GM12892 (cell line): ENCODE measurements at places on chromosomes 6 and 20.

DNA sequence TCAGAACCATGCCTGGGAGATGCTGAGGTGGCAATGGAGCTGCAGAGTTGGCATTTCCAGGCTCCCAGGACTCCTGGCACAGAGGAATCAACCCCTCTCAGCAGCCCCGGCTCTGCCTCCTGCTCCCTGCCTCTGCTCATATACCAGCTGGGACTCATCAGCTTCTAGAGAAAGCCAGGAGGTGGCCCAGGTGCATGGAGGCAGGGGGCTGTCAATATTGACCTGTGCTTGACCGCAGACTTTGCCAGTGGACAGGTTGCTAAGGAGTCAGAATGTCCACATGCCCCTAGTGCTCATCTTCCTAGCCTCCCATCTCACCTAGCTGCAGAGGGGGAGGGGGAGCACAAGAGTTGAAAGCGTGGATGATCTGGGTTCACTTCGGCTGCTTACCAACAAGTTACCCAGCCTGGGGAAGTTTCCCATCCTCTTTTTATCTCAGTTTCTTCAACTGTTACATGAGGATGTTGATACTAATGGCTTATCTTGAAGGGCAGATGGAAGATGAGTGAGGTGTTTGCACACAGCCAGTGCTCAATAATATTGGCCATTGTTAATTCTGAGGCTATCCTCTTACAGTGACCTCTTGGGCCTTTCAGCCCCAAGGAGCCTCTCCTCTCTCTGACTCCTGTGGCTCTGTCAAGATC is 9.2 kb upstream of the SCRT2 start:
- DNase-seq, result no peak

DNA sequence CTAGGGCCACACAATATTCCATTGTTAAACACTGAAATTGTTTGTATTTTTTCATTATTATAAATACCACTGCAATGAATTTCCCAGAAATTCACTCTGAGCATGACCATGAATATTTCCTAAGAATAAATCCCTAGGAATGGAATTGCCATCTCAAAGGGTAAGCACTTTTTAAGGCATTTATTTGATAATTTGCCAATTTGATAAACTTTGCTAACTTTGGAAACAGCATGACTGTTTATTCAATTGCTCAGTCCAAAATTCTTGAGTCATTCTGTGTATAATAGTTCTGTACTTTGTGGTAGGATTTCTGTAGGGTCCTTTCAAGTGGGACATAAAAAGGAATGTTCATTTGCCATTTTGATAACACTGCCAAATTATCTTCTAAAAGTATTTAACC is 44.2 kb upstream of the TOX2 start:
- no peak for DNase-seq

GRCh38 chr6:73604461-73604860 is 49.3 kb downstream of the SLC17A5 start:
- DNase-seq, result no peak

- DNase-seq, result no peak
Observed at GRCh38 chr6:8172530-8172929, 70.2 kb upstream of the EEF1E1 start.

DNA sequence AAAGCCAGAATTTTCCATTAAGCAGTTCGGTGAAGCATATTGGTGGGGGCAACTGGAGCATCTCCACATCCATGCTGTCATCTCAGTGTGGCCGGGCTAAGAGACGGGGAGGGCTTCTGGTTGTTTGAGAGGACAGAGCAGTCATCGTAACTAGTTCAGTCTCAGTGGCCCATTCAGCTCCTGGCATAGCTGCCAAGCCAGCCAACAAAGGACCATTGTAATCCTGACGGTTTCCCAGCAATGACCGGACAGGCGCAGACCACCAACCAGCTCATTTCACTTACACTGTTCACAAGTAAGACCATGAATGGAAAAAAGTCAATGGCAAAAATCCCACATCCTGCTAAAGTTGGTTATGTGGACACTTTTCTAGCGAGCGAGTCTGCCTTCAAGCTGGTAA is 14.9 kb upstream of the HDDC2 start:
- DNase-seq, result no peak

- DNase-seq, result no peak
Observed at GRCh38 chr6:63507096-63507495, 65.2 kb upstream of the LOC128125822 start.

GRCh38 chr6:16973051-16973450 is 128.8 kb upstream of the STMND1 start:
- no peak for DNase-seq

DNA sequence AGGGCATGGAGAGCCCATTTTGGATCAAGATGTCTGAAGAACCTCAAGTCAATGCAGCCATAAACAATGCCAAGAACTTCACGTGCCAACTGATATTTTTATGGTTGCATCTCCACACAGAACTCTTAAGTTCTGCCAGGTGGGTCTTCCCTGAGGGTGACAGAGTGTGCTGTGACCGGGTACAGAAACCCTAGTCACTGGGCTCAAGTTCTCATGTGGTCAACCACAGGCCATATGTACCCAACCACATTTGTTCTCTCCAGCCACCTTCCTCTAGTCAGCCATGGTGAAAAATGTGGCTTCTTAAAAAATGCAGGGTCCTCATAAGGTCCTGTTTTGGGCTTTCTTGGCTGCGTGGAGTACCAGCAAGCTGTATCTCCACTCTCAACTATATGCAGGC is 48.9 kb downstream of the CLIC5 start:
- no peak for DNase-seq

- DNase-seq, result no peak
Observed at GRCh38 chr20:47358672-47359529, 2.4 kb upstream of the ZMYND8 start.

- no peak for DNase-seq
Observed at GRCh38 chr6:97717086-97717485, 434.1 kb upstream of the MMS22L start.

DNA sequence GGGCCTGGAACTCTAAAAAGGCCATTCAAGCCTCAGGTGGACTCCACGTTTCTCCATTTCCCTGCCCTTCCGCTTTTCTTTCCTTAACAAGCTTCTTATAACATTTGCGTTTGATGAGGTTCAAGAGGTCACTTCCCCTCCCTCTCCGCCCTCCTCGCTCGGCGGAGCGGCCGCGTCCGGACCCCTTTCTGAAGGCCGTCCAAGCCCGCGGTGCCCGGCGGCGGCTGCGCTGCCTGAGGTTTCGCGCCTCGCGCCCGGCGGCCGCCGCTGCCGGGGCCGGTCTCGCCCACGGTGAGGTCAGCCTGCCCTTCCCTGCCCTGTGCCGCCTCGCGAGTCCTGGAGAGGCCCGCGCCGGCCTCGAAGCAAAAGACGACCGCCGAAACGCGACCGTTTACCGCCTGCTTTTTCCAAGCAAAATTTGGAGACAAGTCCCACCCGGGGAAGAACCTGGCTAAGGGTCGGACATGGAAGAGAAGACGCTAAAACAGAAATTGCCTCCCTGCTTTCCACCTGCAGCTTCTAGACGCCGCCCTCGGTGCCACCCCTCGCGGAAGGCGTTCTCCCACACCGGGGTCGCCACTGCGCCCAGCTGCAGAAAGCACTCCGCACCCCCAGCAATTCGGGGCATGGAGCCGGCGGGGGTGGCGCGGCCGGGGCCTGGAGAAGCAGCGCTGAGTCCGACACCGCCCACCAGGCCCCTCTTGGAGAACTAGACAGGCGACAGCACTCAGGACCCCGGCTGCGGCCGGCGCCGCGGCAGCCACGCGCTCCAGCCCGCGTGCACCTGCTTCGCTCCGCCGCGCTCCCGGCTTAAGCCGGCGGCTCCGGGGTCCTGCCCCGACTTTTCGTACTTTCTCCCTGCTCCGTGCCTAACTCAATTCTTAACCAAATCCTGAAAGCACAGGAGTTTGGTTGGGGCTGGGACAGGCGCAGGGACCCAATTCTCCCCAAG is 11.0 kb upstream of the FOXF2 start:
- no peak for DNase-seq

GRCh38 chr6:80006541-80006940 is 2.1 kb downstream of the TTK start:
- no peak for DNase-seq

DNA sequence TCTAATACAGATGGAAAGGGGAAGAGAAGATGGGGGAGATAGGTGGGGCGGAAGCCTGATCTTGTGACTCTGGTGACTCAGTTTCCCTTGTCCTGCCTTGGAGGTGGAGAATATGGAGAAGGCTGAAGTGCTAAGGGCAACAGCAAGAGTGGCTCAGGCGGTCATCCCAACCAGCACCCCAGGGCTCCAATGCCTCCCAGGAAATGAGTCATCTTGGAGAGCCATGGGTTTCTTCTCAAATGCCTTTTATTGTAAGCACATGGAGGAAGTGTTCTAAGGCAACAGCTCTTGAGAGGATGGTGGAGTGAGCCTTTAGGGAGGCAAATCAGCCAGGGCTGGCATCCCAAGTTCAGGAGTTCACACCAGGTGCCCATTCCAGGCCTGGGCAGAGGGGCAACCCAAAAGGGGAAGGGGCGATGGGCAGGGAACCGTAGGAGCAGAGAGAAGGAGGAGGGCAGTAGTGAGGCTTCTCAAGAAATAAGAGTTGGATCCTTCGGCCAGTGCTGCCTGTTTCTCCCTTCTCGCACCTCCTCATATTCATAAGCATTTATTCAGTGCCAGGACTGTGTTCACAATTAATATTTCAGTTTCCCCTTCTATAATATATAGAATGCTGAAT is 13.2 kb upstream of the AHCY start:
- no peak for DNase-seq

- no peak for DNase-seq
Observed at GRCh38 chr6:168875811-168876576, 377.7 kb downstream of the THBS2 start.

- DNase-seq, result no peak
Observed at GRCh38 chr6:161409353-161409752, 135.5 kb upstream of the AGPAT4 start.

DNA sequence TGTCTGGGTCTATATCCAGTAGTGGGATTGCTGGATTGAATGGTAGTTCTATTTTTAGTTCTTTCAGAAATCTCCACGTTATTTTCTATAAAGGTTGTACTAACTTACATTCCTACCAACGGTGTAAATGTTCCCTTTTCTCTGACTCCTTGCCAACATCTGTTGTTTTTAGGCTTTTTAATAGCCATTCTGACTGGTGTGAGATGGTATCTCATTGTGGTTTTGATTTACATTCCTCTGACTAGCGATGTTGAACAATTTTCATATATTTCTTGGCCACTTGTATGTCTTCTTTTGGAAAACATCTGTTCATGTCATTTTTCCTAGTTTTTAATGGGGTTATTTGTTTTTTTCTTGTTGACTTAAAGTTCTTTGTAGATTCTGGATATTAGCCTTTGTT is 99.3 kb downstream of the BMP2 start:
- no peak for DNase-seq

DNA sequence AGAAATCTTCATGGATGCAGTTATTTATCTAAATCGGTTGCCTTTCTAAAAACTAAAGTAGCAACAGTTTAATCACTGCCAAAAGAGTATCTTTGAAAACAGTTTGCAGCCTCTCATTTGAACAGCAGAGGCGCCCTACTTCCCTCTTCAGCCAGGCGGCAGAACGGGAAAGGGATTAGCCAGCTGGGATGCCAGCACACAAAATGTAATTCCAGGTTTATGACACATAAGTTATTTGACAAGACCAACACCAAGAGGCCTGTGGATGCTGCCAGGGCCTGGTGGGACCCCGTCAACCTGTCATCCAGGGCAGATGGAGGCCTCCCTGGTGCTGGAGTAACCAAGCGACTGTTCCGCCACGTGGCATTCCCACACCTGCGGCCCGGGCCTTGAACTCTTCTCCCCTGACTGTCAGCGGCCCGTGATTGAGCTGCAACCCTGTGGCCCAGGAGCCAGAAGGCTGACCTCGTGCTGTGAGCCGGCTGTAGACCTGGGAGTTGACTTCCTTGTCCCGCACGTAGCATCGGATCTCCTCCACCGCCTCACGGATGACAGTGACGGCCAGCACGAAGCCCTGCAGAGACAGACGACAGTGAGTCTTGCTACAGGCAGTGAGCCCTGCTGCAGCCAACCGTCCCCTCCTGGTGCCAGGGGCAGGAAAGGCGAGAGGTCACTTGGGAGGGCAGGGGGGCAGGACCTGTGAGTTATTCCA is 55.5 kb downstream of the ATP9A start:
- no peak for DNase-seq

DNA sequence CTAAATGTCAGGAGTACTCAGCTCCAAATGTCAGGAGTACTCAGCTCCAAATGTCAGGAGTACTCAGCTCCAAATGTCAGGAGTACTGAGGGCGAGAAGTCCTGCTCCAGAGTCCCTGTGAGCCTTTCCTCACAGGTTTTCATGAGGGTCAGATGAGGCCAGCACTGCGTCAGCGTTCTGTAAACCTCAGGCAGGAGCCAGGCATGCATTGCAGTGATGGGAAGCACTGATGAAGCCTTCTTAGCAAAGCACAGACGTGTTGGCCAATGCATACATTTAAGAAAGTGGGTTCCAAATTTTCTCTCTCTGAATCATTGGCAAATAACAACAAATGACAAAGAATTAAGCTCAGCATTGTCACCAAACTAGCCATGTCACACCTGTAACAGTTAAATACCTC is 254.9 kb downstream of the ZNF217 start:
- no peak for DNase-seq

DNA sequence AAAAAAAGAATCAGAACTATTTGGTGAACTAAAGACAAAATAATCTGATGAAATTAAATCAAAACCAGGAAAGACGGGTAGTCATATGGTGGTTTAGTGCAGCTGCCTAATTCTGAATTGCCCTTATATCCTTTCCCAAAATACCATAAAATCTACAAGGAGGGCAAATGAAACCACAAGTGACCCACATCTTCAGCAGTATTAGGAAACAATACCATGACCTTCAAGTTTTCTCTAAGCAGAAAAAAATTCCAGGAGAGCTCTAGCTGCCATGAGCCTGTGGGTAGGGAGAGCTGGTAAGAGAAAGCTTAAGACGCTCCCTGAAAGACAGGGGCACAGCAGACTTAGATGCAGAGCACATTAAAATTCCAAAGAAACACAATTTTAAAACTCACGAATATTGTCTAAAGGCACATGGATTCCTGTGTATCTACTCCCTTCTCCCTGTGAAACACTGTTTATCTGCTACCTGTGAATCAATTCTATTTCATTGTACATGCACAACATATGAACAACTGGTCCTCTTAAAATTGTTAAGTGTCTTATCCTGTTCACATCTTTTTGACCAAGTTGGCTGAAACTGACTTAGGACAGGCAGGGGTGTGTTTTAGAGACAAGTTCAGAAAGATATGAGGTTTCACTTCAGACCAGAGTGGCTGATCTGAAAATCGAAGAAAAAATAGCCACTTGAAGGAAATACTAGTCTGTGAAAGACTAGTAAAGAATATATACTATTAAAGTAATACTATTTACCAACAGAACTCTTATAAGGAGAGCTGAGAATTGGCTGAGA is 153.6 kb upstream of the SHLD1 start:
- no peak for DNase-seq

DNA sequence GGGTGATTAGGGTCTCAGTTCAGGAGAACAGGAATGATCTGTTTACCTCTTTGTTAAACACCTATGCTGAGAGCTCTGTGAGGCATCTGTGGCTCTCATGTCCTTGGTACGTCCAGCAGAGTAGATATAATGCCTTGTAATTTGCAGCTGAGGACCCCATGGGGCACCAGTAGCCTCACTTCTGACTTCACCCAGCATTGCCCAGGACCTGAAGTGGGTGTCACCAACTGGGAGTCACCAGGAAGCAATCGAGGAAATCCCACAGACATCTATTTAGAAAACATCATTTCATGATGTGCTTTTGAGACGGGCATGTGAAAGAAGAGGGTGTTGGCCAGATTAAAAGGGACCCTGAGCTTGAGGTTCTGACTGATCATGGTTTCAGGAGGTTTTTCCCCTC is 8.8 kb downstream of the EDN3 start:
- no peak for DNase-seq
